Stimulated activated CD4-positive, alpha-beta T cell treated with anti-CD3 and anti-CD28 coated beads, Interleukin-1b, Interleukin-23, amount 100 ng/mL, for 4 hours (primary cell): ENCODE measurements at places on chromosomes 2 and 18.

GRCh38 chr2:3644246-3644525 is 13.8 kb upstream of the ALLC start:
- no peak for DNase-seq

GRCh38 chr18:65477455-65477854 is 273.4 kb upstream of the CDH7 start:
- no peak for DNase-seq

DNA sequence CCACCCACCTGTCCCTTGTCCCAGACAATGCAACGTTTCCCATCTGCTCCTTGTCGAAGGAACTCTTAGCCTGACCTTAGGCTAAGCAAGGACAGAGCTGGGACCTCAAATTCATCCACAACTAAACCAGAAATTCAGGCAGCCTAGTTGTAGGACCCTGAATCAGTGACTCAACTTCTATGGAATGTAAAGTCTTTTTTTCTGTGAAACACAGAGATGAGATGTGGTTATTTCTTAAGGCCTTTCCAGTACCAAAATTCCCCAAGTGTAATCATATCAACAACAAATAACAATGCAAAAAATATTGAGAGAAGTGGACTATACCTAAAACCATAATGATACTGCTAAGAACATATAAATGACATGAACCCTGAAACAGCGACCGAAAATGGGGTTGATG is 46.7 kb downstream of the EN1 start:
- no peak for DNase-seq

DNA sequence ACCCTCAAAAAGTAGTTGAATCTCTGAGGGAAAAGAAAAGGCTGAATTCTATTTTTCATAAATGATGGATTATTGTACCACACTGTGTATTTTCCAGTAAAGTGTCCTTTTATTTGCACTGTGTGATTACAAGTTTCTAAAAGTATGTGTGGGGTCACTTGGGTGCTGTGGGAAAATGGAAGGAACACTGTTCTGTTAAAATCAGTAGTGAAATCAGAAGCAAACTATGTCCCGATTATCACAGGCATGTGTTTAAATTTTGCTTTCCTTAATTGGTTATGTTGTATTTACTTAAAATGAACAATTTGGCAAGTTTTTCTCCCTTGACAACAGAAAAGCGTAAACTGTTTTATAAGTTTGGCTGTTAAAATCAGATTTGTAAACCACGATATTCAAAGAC is 353.1 kb downstream of the ARHGAP15 start:
- DNase-seq, result no peak

DNA sequence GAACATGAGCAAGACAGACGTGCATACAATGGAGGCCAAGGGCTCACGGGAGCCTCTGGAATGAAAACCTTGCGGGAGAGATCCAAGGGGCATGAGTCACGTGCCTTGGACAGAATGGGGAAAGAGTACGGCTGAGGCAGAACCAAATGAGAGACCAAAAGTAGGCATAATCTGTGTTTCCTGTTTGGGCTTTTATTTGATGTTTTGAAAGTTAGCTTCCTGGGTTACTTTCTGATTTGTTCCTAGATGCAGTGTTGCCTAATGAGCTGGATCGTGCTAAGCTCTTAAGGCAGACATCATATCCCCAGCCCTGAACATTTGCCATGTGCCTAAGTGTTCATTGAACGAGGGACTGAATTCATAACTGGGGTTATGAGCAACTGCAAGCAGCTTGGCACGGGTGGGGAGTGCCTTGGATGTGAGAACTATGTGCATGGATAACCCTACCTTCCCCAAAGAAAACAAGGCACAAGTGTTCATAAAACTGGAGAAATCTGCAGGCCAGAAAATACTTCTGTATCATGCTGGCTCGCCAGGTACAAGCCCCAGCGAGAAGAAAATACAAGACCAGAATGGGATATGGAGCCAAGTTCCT is 60.3 kb upstream of the RPL31 start:
- no peak for DNase-seq
